ENCODE measurements at places on chromosomes 2 and 18.

DNA sequence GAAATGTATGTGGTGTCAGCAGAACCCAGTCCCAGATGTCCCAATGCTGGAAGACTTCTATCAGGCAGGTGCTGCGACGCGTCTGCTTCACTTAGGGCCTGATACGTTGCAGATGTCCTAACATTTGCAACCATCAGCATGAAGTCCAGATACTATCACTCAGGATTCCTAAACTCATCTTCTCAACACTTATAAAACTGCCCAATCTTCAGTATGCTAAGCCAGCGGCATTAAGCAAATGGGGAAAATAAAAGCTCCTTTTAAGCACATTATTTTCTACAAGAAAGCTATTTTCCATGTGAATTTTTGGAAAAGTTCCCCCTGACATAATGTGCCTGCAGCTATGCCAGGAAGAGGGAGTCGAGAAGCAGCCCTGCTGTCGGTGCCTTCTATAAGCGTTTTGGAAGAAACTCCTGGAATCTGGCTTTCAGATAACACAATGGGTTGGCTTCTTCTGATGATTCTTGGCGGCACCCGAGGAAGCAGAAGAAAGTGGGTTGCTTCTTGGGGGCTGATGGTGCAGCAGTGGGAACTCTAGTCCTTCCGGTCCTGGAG lies 60.7 kb upstream of the ITGA6 start:
- DNase-seq, result no peak

DNA sequence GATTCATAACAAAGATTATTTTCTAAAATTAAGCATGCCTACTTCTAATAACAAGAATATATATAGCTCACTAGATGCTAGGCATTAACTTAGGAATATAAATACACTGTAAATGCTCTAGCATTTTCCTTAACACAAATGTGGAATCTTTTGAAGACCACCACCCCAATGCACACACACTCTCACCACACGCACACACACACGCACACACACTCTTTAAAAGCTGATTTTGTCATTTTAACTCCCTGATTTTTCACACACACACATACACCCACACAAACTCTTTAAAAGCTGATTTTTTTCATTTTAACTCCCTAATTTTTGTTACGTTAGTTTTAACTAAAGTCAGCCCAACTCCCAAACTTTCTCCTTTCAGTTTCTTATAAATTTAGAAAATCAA lies 3.0 kb downstream of the COL5A2 start:
- DNase-seq, result no peak

DNA sequence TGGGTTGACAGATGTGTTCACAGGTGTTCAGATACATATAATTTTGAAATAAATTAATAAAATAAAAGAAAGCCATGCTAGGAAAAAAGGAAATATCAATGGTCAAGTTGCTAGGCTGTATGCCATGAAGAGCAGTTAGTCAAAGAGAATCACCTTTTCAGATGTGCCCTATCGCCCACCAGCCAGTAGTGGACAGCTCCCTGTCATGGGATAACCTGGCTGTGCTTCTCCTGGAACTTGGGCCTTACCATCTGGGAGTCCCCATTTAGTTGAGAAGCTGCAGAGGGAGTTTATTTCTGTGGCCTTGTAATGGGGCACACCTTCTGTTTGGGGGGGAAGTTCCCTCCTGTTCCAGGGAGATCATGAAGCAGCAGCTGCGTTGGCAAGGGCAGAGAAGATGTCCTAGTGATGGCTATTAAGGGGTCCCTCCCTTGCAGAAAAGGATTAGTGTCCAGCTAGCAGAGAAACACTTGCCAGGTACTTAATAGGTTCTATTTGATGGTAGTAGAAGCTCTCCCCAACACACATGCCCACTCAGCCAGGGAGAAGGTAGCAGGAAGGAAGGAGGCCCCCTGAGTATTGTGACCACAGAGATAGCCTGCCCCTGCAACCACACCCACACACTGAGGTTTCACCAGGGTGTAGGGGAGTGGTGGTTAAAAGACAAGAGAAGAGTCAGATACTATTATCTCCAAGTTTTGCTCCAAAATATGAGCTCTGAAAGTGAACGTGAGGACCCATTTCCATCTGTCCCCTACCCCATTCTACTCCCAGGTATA lies 117.7 kb downstream of the B3GNT2 start:
- no peak for DNase-seq

GRCh38 chr18:28802546-28802945 lies 625.6 kb upstream of the CDH2 start:
- no peak for DNase-seq

DNA sequence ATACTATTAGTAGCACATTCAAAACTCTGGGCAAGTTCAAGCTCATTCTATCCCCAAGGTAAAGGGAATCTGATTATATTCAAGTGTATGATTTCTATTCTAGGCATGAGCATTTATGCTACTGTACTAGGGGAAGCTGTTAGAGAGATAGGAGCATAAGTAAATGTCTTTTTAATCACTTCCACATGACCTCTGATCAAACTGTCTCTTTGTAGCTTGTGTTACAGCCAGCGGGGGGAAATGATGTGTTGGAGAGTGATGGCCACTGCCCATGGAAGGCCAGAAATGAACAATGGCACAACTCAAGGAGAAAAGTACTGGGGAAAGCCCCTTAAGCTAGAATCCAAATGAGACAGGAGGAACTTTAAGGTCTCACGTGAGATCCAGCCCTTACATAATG lies 894.9 kb upstream of the CDH2 start:
- no peak for DNase-seq

- DNase-seq, result no peak
These were observed 884 bp upstream of the RAPH1 start for GRCh38 chr2:203535784-203536585.

DNA sequence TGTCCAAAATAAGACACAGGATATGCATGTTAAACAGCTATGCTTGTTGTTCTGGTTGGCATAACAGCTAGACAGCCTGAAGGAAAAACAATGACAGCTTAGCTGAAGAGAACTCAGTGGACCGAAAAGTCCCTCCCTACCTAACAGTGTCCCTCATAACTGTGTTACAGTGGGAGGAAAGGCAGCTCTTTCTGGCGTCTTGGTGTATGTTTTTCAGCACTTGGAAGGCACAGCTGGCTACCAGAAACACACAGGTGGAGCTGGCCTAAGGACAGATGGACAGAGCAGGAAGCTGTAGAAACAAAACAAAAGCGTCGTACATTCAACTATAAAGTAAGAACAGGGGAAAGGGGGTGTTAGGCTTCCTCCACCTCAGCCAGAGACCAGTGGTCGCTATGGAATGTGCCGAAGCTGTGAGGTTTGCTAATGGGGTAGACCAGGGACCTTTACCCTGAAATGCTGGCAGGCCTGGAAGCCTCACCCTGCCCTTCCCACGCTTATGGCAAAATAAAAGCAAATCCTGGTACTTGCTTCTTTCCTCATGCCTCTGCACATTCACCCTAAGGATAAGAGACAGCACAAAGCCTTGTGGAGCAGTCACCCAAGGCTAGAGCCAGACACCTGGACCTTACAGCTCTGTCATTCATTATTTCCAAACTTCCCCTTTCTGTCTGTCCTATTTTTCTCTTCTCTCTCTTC lies 103.5 kb upstream of the TRIB2 start:
- DNase-seq, result no peak

DNA sequence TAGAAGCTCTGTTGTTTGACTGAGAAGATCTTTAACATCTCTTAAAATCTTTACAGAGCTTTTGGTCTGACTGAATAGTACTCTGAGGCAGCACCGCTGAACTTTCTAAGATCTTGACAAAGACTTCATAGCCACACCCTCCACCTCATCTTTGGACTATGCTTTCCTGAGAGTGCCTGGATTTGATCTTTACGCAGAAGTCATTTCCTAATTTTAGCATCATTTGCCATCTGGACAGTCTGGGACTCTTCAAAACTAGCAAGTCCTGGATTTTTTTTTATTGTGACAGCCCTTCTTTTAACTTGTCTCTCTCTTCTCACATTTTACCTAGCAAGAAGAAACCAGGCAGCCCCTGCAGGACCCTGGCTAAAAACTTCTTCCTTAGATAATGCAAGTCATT lies 188.8 kb downstream of the CTIF start:
- no peak for DNase-seq

DNA sequence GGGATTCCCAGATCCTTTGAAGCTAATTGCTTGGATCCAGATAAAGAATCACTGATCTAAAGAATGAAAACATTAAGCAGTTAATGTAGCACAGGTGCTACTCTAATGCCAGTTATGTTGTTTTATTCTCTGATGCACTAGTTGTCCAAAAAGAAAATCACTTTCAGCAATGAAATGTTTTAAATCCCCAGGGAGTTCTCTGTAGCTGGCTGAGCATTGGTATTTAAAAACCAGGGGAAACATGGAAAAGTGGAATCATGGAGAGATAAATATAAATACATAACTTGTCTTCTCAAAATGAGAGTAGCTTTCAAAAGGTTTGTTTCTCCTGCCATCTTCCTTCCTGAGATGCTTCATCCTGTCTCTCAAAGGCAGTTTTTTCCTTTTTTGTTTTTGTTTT lies 37.7 kb downstream of the CD302 start:
- DNase-seq, result no peak

- no peak for DNase-seq
These were observed 56.5 kb upstream of the PXDN start for GRCh38 chr2:1800716-1801388.

- DNase-seq, result no peak
These were observed 56.0 kb downstream of the METTL4 start for GRCh38 chr18:2515171-2515787.

DNA sequence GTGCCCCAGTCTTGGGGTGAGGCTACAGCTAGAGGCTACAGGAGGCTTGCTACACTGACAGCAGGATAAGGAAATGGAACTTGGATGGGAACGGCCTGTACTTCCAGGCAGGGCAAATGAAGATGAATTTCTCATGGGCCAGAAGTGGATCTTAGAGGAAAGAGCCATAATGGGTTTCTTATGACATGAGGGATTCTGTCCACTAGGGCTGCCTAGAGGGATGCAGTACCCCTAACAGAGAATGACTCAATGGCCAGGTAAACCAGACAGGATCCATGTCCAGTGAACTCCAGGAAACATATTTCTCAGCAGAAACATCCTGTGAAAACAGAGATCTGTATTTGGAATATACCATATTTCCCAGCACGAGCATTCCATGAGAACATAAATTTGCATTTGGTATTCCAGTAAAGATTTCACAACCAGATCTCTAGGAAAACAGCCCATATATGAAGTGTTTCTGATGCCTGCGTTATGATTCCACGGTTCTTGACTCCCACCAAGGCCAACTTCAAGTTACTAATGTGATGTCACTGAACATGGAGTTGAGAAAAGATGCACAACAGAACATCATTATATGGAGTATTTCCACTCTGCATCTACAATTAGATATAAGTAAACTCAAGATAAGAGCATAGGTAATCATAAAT lies 11.5 kb upstream of the SLC35F5 start:
- DNase-seq, result no peak

- DNase-seq, result no peak
These were observed 301.7 kb downstream of the PAX3 start for GRCh38 chr2:221997100-221997499.

DNA sequence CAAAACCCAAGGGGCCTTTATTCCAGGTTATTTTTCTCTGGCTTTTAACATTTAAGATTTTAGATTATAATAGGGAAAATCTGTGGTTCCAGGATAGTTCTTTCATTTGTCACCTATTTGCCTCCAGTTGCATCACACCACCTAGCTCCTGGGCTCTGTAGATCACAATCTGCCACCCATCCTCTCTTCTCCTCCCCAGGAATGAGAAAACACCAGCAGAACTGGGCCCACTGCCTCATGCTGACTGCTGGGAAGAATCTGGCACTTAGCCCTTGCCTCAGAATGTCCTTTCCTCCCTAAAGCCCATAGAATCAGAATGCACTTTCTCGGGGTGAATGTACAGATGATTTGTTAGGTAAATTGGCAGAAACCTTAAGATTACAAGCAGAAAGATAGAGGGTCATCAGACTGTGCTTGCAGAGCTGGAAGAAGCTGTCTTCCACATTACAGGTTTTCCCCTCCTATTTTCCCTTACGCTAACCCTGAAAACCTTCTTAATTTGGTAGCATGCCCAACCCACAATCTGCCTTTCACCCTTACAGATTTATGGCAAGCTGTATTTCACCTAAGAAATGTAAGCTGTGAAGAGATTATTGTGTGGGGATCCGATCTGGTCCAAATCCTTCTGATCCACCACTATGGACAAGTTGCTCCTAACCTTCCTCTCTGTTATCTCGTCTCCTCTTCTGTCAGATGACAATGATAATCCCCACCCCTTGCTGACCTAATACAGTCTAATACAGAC lies 72.6 kb downstream of the LRRC30 start:
- DNase-seq, result no peak
